Urinary bladder (tissue), 4 donors: ENCODE measurements at places on chromosomes 7 and 10.

- peak; percentile 59 for DNase-seq
Measured at GRCh38 chr10:10293481-10293951, 724.2 kb upstream of the CELF2 start.

- no peak for DNase-seq
Measured at GRCh38 chr7:110065121-110065520, 1025.8 kb upstream of the LRRN3 start.

DNA sequence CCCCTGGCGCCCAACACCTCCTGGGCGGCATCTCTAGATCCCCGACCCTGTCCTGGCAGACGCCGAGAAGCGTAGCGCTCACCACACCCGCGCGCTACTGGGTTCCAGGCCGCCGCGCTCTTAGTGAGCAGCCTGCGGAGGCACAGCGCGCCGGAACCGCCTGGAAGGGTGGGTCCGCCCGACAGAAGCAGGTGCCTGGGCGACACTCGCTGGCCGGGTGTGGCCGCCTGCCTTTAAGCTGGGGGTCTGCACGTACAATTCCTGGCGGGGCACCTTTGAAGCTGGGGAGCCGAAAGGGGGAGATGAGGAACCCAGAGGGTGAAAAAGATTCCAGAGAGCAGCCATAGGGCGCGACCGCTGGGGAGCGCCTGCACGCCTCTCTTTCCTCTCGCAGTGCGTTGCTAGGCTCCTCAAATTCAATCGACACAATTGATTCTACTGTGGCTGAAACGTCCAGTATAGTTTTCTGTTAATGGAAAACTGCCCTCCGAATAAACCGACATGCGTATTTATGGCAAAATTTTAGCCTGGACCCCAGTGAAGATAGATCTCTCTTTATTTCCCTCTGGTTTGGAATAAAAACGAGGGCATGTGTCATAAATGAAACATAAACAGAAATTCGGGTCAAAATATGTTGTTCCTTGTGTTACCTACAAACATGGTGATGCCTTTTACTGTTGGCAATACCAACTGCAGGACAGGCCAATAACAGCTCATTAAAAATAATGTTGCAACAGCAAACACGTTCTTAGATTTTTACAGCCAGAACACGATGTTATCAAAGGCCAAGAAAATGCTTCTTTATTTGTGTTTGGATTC lies 4.6 kb downstream of the HMX3 start:
- DNase-seq, result no peak

DNA sequence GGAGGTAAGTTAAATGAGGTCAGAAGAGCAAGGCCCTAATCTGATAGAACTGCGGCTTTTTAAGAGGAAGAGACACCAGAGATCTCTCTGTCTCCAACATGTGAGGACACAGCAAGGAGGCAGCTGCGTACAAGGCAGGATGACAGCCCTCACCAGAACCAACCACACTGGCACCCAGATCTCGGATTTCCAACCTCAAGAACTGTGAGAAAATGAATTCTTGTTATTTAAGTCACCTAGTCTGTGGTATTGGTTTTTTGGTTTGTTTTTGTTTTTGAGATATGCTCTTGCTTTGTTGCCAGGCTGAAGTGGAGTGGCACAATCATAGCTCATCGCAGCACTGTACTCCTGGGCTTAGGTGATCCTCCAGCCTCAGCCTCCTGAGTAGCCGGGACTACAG lies 127.2 kb downstream of the DLG5 start:
- no peak for DNase-seq

DNA sequence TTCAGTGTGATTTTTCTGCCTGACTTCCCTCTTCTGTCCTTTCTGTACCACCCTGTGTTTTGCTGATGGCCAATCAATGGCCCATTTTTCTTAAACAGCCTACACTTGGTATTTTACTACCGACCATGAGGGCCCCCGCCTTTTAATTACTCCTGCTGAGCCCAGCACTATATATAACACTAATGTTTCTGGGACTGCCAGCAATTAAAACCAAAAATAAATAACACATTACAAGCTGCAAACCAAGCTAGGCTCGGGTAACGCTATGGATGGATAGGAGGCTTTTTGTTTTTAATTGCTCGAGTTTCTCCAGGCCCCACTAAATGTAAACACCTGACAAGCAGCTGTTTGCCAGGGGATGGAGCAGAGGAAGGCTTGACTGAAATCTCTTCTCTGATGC lies 915.4 kb upstream of the AUTS2 start:
- no peak for DNase-seq

DNA sequence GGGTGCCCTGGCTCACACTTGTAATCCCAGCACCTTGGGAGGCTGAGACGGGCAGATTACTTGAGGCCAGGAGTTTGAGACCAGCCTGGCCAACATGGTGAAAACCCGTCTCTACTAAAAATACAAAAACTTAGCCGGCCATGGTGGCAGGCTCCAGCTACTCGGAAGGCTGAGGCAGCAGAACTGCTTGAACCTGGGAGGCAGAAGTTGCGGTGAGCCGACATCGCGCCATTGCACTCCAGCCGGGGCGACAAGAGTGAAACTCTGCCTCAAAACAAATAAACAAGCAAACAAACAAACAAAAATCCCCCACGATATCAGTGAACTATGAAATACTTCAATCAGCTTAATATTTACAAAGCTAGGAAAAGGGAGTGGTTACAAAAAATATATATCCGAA lies 382.3 kb upstream of the KCND2 start:
- no peak for DNase-seq
